Heart left ventricle (tissue), 16 donors: ENCODE measurements at places on chromosomes 4 and X. TPM values are rescaled to one million over a fixed set of nuclear protein-coding genes. Genes with fewer than 3 reads are reported as not detected.

DNA sequence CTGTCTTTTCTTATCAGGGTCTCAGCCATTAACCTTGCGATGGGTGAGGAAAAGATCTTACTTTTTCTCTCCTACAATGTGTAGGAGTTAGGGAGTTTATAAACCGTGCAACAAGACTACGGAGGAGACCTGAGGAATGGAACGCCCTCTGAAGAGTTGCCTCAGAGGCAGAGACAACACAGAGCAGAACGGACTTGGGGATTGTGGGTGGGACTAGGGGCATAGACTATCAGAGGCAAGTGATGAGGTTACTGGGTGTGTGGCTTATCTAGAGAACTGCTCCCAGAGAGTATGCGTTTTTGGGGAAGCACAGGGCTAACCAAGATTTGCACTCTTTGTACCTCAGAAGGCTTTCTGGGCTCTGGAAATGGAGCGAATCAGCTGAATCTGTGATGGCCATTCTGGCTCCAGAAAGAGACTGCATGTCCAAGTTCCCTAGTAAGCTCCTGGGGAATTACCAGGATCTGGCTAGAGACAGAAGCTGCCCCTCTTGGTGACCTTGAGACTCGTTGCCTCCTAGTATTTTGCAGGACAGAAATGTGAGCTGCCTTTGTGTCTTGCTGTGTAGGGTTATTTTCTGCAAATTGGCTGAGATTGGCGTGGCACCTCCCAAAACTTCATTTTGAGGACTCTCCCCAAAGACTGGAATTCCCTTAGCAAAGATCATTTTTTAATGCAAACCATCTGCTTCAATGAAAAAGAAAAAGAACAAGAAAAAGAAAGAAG is 118.9 kb downstream of the ARSF start:
- no peaks in the 10 kb centered on the region for H3K27me3 ChIP-seq
- H3K4me1 ChIP-seq = no peaks in the 10 kb centered on the region
- no peak overlapping the region for H3K4me3 ChIP-seq
- H3K36me3 ChIP-seq = no peaks in the 10 kb centered on the region

The ETDA gene
- polyA plus RNA-seq = not detected

GRCh38 chr4:123671636-123672404 is 275.2 kb downstream of the SPRY1 start:
- DNase-seq = no peak
- no peaks in the 10 kb centered on the region for H3K27me3 ChIP-seq
- H3K27ac ChIP-seq = no peak overlapping the region
- no peaks in the 10 kb centered on the region for H3K36me3 ChIP-seq

GRCh38 chr4:122044501-122044900 is 92.6 kb upstream of the TRPC3 start:
- DNase-seq = no peak
- H3K27ac ChIP-seq = no peak overlapping the region
- H3K4me3 ChIP-seq = no peak overlapping the region
- H3K4me1 ChIP-seq = no peaks in the 10 kb centered on the region

GRCh38 chrX:100600758-100601157 is 16.0 kb downstream of the TNMD start:
- H3K36me3 ChIP-seq = no peaks in the 10 kb centered on the region
- H3K4me1 ChIP-seq = no peaks in the 10 kb centered on the region
- no peak overlapping the region for H3K27ac ChIP-seq

DNA sequence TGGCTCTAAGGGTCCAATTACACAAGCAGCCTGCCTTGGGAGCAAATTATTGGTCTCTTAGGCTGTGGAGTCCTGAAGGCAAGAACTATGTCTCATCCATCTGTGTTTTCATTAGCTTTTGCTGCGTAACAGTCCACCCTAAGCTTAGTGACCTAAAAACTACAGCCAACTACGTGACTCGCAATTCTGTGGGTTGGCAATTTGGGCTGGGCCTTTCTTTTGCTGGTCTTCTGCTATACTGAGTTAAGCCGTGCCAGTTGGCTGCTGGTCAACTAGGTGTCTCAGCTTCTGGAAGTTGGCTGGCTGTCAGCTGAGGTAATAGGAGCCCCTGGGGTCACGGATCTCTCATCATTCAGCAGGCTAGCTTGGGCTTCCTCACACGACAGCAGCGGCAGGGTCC is 205.6 kb upstream of the S100G start:
- H3K36me3 ChIP-seq = no peaks in the 10 kb centered on the region
- H3K27me3 ChIP-seq = no peaks in the 10 kb centered on the region
- no peak overlapping the region for H3K27ac ChIP-seq
- no peak overlapping the region for H3K4me3 ChIP-seq
- H3K4me1 ChIP-seq = no peaks in the 10 kb centered on the region

DNA sequence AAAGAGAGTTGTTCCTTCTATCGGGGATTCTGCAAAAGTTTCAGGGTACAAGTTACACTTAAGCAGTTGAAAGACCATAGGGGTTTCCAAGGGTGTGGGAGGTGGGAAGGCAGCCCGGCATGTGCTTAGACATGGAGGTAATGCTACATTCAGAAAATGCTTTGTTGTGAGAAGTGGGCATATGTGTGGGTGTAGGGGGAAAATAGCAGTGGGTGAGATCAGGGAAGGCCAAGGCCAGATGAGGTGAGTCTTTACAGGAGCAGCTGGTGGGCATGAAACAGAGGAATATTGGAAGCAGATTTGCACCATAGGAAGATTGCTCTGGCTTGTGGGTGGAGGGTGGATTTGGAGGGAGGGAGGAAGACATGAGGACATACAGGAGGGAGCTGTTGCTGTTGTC is 8.3 kb downstream of the CYTL1 start:
- H3K27ac ChIP-seq = no peak overlapping the region
- no peaks in the 10 kb centered on the region for H3K4me1 ChIP-seq
- no peak for DNase-seq
- no peaks in the 10 kb centered on the region for H3K27me3 ChIP-seq
- H3K36me3 ChIP-seq = no peaks in the 10 kb centered on the region
- no peak overlapping the region for H3K4me3 ChIP-seq

- no peak for DNase-seq
- H3K36me3 ChIP-seq = no peaks in the 10 kb centered on the region
- H3K27me3 ChIP-seq = no peaks in the 10 kb centered on the region
- H3K4me1 ChIP-seq = no peaks in the 10 kb centered on the region
- H3K27ac ChIP-seq = no peak overlapping the region
These were observed 41.6 kb downstream of the AR start for GRCh38 chrX:67585401-67585800.
